ENCODE measurements at places on chromosomes 16 and 17. TPM values are rescaled to one million over a fixed set of nuclear protein-coding genes. Genes with fewer than 3 reads are reported as not detected.

OSBPL7 gene
- 8.7 TPM for total RNA-seq

COG4 gene
- 36.3 TPM for total RNA-seq

C16orf92 gene
- not detected for total RNA-seq

NOG gene
- not detected for total RNA-seq

RABEP1 gene
- total RNA-seq = 65.2 TPM

ACAP1 gene
- 16.4 TPM for total RNA-seq

CES5A gene
- total RNA-seq = not detected

FBXL20 gene
- 11.0 TPM for total RNA-seq

TK1 gene
- total RNA-seq = 1.2 TPM

SCARF1 gene
- 10.9 TPM for total RNA-seq

GJD3 gene
- 2.6 TPM for total RNA-seq
